ENCODE measurements at places on chromosomes 4 and X. TPM values are rescaled to one million over a fixed set of nuclear protein-coding genes. Genes with fewer than 3 reads are reported as not detected.

Gene CT45A3
- total RNA-seq: not detected

Gene CSAG3
- total RNA-seq: 14.1 TPM

Gene GRK4
- total RNA-seq: 1.6 TPM

Gene NR3C2
- 2.8 TPM for total RNA-seq

Gene SULT1B1
- 0.14 TPM for total RNA-seq

Gene LRP2BP
- total RNA-seq: 0.33 TPM

Gene BMP2K
- 23.3 TPM for total RNA-seq

Gene PPP1R2C
- not detected for total RNA-seq

Gene SCD5
- 4.9 TPM for total RNA-seq

Gene DUSP21
- total RNA-seq: not detected

Gene PRAF2
- total RNA-seq: 15.0 TPM

Gene GAGE13
- not detected for total RNA-seq

Gene ZCCHC13
- not detected for total RNA-seq

Gene FRMD7
- not detected for total RNA-seq

Gene DUX4
- not detected for total RNA-seq

Gene GAB1
- total RNA-seq: 18.7 TPM

Gene SMIM31
- total RNA-seq: not detected

Gene LARP1B
- total RNA-seq: 31.1 TPM

Gene CHM
- total RNA-seq: 18.1 TPM

Gene MTM1
- 7.6 TPM for total RNA-seq

Gene ZCCHC18
- total RNA-seq: 2.6 TPM

Gene ATOH1
- total RNA-seq: 0.61 TPM

Gene RNF150
- 7.0 TPM for total RNA-seq

Gene CORIN
- total RNA-seq: 0.33 TPM

Gene CCSER1
- 1.1 TPM for total RNA-seq

Gene FAM241A
- total RNA-seq: 0.23 TPM

Gene OCRL
- total RNA-seq: 18.2 TPM

Gene ERCC6L
- 19.8 TPM for total RNA-seq

Gene S100P
- not detected for total RNA-seq

Gene SASH3
- total RNA-seq: 0.57 TPM

Gene CABS1
- not detected for total RNA-seq

Gene CLIC2
- 0.66 TPM for total RNA-seq

Gene PPP4R3C
- not detected for total RNA-seq

Gene SSX7
- total RNA-seq: not detected

Gene TKTL1
- 0.53 TPM for total RNA-seq

Gene SUPT20HL2
- total RNA-seq: not detected

Gene SOWAHB
- total RNA-seq: 1.5 TPM

Gene KLHL4
- total RNA-seq: 10.5 TPM

Gene SLC10A6
- total RNA-seq: not detected

Gene FGFBP2
- 0.24 TPM for total RNA-seq

Gene TCEAL6
- 0.81 TPM for total RNA-seq

Gene PLCXD1
- 131 TPM for total RNA-seq

Gene CLDN2
- not detected for total RNA-seq

Gene LAMP2
- 31.2 TPM for total RNA-seq

Gene AIMP1
- total RNA-seq: 51.2 TPM

Gene PDE5A
- total RNA-seq: 26.4 TPM

Gene HSFX4
- total RNA-seq: not detected

Gene GPR119
- total RNA-seq: not detected

Gene ESX1
- total RNA-seq: not detected
